ENCODE measurements at places on chromosomes 7 and 10. TPM values are rescaled to one million over a fixed set of nuclear protein-coding genes. Genes with fewer than 3 reads are reported as not detected.
A peak's percentile ranks its signal among the peaks of the same experiment; 100 is the strongest.

- DNase-seq = no peak
These were observed 119.0 kb downstream of the CREB5 start for GRCh38 chr7:28531291-28531690.

- DNase-seq = no peak
These were observed 472.1 kb upstream of the IGFBP3 start for GRCh38 chr7:46393142-46393541.

The ASAH2 gene
- total RNA-seq = 4.5 TPM

The RAB19 gene
- not detected for total RNA-seq

GRCh38 chr10:44696496-44696895 lies 214.6 kb upstream of the TMEM72 start:
- DNase-seq = peak; percentile 78

The FKBP9 gene
- total RNA-seq = 207 TPM

DNA sequence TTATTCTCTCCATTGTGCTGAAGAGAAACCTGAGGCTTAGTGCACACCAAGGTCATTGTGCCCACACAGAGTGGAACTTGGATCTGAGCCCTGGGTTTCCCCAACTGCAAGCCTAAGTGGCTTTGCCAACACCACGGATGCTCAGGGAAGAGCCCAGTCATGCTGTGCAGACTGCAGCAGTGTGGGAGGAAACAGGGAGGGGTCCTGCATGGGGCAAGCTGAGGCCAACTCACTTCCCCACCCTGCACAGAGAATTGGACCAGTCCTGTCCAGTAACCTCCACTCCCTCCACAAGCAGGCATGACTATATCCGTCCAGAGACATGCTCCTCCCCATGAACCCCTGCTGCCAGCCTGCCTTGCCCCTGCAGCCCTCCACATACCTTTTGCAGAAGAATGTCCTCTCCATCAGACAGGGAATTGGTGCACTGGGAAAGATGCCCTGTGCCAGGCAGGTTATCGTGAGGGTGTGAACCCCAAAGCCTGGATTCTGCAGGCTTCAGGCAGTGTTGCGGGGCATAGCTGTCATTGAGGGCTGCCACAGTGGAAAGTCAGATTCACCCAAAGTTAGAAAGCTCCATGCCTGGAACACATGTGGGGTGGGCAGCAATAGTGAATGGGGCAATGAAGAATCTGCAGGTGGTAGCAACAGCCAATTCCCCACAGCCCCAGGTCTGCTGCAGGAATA lies 44.9 kb downstream of the DRGX start:
- no peak for DNase-seq

The SPDYE16 gene
- not detected for total RNA-seq
